ENCODE measurements at places on chromosomes 4 and X. TPM values are rescaled to one million over a fixed set of nuclear protein-coding genes. Genes with fewer than 3 reads are reported as not detected.

The NKX3-2 gene
- total RNA-seq = not detected

GRCh38 chr4:1855333-1856070 lies 454 bp downstream of the LETM1 start:
- DNase-seq = peak; percentile 42

DNA sequence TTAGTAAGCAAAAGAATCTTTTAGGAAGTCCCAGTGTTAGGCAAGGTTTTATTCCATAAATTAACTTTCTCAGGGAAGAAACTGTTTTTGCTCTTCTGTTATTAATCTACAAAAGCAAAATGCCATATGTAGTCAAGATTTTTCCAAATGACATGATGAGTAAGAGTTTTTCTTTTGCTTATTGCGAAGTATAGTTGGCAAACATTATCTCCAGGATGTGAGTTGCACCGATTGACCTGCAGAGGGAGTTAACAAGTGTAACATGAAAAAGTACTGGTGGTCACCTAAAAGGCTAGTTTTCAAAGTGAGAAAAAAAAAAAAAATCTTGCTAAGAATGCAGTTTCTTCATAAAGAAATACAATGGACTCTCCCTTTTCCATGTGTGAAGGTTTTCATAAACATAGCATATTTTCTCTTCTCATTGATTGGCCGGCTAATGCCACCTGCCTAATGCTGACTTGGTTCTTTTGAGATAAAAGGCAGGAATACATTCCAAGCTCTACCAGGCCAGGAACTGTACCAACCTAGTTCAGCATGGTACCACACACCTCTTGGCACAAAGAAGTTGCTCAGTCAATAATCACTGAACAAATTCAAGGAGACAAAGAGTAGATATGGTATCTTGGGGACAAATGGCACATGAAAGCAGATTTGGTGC lies 100.2 kb downstream of the LNX1 start:
- peak; percentile 73 for DNase-seq

GRCh38 chr4:80463509-80463908 lies 128.0 kb downstream of the CFAP299 start:
- no peak for DNase-seq

GRCh38 chr4:133102612-133103409 lies 46.3 kb upstream of the PCDH10 start:
- no peak for DNase-seq

The GAGE12F gene
- total RNA-seq = not detected

DNA sequence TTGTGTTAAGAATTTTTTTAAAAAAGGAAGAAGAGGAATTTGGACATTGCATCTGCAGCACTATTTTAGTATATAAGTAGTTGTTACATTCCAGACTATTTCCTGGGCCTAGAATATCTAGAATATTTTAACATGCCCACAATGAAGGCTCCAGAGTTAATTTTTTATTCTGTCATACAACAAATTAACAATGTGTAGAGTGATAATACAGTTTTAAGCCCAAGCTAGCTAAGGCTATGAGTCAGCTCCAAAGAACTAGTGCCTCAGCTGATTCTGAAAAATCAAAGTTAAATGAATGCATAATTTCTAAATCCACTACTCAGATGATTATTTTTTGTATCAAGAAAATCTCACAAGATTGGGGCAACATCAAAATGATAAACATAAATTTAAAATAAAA lies 231.4 kb downstream of the PRDM5 start:
- DNase-seq = no peak

The TMEM35A gene
- 4.7 TPM for total RNA-seq

DNA sequence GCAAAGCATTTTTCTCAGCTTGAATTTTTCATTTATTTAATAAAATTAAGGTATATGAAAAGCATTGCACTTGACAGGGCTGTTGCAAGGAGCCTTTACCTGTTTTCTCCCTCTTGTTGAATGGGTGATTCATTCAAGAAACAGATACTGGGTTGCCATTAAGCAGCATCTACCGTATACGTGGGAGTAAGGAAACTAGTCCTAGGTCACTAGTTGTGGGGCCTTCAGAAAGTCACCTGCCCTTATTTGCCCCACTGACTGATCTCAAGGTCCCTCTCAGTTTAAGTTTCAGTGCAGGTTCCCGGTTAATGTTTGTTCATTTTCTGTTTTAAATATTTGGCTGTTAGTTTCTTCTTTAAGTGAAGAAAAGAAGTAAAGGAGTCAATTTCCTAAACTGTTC lies 34.0 kb downstream of the LHFPL1 start:
- no peak for DNase-seq

- no peak for DNase-seq
Measured at GRCh38 chr4:56512166-56512565, 6.6 kb downstream of the ARL9 start.

DNA sequence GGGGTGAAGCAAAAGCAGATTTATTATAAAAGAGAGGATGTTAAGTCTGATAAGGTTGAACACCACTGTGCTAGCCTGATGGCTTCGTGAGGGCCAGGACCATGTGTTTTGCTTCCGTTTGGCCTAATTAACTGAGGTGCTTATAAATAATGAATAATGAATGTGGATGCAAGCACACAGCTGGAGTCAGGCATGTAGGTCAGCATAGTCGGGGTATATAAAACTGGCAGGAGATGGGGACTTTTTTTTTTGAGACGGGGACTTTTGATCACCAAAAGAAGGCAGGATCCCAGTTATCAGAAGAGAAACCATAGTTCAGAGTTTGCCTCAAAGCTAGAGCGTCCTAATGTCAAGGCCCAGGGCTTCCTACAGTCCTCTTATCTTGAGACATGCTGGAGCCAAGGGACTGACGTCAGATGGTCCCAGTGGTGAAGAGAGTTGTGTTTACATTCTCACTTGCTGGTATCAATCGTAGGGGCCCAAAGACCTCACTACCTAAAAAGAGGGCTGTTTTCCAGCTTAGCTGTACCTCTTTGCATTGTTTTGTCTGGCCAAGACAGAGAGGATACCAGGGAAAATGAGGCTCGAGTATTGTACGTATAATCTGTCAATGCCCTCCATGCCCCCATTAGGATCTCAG lies 50.4 kb downstream of the RTL9 start:
- DNase-seq = no peak

DNA sequence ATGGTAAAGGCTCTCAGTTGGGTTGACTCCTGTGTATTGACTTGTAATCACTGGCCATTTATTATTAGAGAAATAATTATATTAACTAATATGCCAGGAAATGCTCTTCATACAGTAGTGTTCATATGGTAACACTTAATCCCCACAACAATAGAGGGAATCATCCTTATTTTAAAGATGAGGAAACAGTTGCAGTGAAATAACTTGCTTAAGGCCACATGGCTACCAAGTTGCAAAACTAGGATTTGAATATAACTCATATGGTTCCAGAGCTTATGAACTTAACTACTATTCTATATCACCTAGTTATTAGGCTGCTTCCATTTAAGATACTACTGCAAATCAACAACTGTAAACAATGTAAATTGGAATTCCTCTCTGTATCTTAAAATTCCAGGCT lies 143.5 kb upstream of the HPGD start:
- DNase-seq = no peak

- no peak for DNase-seq
Measured at GRCh38 chr4:147825451-147826287, 93.8 kb downstream of the ARHGAP10 start.

- no peak for DNase-seq
Measured at GRCh38 chr4:63430105-63430504, 979.1 kb downstream of the TECRL start.

- no peak for DNase-seq
Measured at GRCh38 chrX:135541351-135541750, 20.9 kb downstream of the INTS6L start.

GRCh38 chrX:53056292-53056691 lies 7.7 kb downstream of the GPR173 start:
- DNase-seq = no peak

The PSMD10 gene
- total RNA-seq = 89.9 TPM

The XKRX gene
- total RNA-seq = 0.59 TPM

- DNase-seq = no peak
Measured at GRCh38 chrX:45083314-45083713, 117.4 kb downstream of the DIPK2B start.

The GABRG1 gene
- not detected for total RNA-seq

The CLDN22 gene
- not detected for total RNA-seq

The HSFX1 gene
- total RNA-seq = 2.4 TPM

DNA sequence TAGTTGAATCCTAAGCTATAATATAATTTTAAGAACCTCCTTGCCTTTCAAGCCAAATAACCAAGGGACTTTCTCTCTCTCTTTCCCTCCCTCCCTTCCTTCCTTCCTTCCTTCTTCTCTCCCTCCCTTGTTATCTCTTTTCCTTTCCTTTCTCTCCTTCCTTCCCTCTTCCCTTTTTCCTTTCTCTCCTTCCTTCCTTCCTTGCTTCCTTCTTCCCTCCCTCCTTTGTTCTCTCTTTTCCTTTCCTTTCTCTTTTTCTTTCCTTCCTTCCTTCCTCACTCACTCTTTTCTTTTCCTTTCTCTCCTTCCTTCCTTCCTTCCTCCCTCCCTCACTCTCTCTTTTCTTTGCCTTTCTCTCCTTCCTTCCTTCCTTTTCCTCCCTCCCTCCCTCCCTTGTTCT lies 42.4 kb downstream of the PDGFRA start:
- DNase-seq = no peak

DNA sequence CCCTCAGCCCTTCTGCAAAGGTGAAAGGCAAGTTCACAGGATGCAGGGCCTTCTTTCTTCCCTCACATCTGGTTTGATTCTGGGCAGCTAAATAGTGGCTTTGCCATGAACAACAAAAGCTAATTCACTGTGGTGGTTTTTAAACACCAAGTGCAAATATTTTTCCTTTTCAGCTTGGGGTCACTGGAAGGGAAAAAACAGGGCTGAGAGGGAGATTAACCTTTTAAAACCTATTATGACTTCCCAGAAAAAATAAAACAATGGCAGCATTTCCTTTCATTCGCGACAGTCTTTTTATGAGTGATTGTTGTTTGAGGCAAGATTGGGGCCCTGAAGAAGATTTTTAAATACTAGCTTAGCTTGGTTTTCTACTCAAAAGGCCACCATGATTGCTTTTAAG lies 103.7 kb upstream of the SCML1 start:
- no peak for DNase-seq

All from uterus (tissue), 4 donors.